ENCODE measurements at places on chromosomes 12 and 14.
A peak's percentile ranks its signal among the peaks of the same experiment; 100 is the strongest.

GRCh38 chr14:22303589-22304195 is 285.3 kb downstream of the DAD1 start:
- DNase-seq = no peak

- no peak for DNase-seq
Measured at GRCh38 chr14:76045773-76046172, 60.2 kb downstream of the IFT43 start.

DNA sequence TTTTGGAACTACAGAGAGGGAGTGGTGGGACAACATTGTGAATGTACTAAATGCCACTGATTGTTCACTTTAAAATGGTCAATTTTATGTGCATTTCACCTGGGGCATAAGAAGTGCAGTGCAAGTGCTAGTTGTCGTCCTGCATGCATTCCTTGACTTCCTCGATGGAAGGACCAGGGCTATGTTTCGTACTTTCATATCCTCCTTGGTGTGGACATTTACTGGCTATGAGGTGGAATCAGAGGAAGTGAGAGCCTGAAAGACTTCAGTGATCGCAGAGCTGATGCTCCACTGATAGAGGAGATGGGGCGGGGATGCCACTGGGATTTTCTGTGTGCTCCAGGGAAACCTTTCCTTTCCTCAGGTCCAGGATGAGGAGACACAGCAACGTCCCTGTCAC is 54.1 kb upstream of the DDX11 start:
- DNase-seq = no peak

DNA sequence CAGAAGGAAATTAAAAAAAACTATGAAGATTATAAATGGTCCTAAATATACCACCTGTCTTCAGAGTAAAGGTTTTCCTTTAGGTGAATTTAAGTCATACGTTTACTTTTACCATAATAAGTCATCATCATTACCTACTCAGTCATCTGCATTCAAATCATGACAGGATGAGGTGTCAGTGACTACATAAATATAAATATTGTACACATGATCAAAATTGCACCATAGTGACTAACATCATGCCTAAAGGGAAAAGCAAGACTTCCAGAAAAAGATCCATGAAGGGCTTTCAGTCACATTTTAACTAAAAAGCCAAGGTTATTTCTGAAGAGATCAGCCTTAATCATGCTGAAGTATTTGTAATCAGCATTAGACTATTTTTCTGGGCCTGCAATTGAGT is 759.9 kb upstream of the FLRT2 start:
- DNase-seq = no peak

GRCh38 chr14:52267501-52268278 is at the start of gene PTGDR:
TSS of gene PTGDR (plus strand) at chr14:52267698. CDS start at chr14:52267815, 117 bp downstream.
- DNase-seq = peak; percentile 24

DNA sequence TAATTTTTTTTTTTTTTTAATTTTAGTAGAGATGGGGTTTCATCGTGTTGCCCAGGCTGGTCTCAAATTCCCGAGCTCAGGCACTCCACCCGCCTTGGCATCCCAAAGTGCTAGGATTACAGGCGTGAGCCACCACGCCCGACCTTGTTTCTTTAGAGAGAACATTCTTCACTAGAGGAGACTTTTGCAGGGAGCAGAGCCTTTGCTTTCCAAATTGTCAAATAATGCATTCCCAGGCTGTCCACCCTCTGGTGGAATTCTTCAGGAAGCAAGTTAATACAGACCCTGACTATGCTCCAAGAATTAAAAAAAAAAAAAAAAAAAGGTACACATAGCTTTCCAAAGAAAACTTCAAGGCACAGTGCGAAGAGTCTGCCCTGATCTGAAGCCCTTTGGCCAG is 6.8 kb downstream of the ALDH1L2 start:
- no peak for DNase-seq

- no peak for DNase-seq
Measured at GRCh38 chr12:3496957-3497356, 6.0 kb downstream of the PRMT8 start.

DNA sequence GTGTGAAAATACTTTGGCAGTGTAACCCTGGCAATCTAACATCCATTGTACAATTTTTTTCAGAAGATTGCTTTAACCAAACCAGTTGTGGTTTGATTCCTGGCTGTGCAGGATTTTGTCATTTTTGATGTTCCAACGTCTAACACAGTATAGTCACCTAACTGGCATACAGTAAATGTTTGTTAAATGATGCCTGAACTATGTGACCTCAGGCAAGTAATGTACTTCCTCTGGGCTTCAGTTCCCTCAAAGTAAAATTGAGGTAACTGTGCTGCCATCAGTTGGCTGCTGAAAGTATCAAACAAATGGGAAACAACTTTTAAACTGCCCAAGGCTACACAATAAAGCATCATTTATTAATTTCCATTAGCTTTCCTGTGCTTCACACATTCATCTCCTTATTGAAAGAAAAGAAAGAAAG is 4.3 kb downstream of the TM7SF3 start:
- no peak for DNase-seq

GRCh38 chr12:16449459-16449858 is 102.0 kb downstream of the MGST1 start:
- no peak for DNase-seq

DNA sequence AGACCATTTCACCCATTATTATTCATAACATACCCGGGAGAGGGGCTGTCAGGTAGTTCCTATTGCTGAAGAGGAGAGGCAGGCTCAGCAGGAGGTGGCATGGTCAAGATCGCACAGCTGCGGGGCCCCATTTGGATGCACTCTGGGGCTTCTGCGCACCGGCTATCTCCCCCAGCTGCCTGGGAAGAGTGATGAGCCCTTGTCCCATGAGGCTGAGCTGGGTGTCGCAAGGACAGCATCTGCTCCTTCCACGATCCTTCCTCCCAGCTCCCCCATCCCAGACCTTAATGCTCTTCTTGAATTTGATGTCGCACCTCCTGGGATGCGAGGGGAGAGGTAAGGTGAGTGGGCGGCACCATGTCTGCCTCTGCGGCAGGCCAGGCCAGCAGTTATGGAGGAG is 62.6 kb downstream of the SLC24A4 start:
- DNase-seq = no peak

- no peak for DNase-seq
Measured at GRCh38 chr14:101186544-101186943, 283.0 kb upstream of the RTL1 start.

DNA sequence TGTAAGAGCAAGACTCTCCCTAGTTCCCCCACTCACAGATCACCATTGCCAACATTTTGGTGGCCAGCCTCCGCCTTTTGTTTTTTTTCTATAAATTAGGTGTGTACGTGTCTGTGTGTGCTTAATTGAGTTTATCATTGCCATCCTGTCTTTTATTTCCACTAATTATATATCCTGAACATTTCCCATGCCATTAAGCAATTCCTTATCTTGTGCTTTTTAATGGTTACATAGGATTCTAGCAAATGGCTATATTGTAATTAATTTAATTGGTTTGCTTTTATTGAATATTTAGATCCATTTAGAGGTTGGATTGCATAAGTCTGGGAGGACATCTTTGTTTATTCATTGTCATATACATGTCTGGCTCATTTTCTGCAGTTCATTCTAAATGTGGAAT is 107.3 kb upstream of the RTL1 start:
- no peak for DNase-seq

- DNase-seq = no peak
Measured at GRCh38 chr12:10042167-10042566, 11.7 kb downstream of the CLEC9A start.

GRCh38 chr12:130719263-130719859 is 3.3 kb upstream of the RIMBP2 start:
- no peak for DNase-seq

- DNase-seq = no peak
Measured at GRCh38 chr14:95870772-95871171, 5.9 kb upstream of the TUNAR start.

DNA sequence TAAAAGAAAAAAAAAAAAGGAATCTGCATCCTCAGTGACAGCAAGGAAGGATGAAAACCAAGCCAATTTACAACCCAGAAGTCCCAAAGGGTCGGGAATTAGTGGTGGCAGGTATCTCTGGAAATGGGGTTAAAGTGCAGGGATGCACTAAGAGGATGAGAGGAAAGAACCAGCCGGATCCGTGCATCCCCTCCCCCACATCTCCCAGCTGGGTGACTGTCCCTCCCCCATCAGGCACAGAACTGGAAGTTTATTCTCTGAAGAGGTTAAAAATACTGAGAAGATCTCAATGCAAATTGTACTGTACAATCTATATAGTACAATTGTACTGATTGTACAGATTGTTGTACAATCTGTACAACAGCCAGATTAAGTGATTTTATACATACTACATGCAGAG is 15.4 kb downstream of the CLMN start:
- DNase-seq = no peak

- DNase-seq = no peak
Measured at GRCh38 chr12:25417071-25417470, 136.0 kb downstream of the LMNTD1 start.

GRCh38 chr14:24246765-24247212 is 4.4 kb upstream of the TINF2 start:
- no peak for DNase-seq

DNA sequence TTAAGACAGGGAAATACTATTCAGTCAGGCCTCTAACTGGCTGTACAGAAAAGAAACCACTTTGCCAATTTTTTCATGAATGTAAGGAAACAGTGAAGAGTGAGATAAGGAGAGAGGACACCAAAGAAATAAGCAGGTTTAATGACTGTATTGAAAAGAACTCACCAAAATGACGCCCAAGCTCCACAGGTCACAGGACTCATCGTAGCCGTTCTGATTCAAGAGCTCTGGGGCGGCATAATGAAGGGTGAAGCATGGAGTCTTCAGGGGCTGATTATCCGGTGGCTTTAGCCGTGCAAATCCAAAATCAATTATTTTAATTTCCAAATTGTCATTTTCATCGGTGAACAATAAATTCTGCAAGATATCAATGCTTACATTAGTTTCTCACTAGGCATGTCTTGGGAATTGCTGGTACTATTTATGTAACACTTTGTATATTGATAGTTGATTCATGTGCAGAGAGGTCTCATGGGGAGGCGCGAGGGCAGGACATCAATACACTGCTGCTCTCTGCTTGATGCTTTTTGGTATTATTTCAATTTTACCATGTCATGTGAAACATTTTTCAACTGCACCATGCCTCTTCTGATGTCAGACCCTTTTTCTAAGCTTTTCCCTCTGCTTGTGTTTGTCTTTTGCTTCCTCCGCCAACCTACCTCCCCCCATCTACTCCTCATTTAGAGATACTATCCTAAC is 74.2 kb upstream of the TTC7B start:
- no peak for DNase-seq

- DNase-seq = no peak
Measured at GRCh38 chr12:132152953-132153352, 8.7 kb downstream of the NOC4L start.

DNA sequence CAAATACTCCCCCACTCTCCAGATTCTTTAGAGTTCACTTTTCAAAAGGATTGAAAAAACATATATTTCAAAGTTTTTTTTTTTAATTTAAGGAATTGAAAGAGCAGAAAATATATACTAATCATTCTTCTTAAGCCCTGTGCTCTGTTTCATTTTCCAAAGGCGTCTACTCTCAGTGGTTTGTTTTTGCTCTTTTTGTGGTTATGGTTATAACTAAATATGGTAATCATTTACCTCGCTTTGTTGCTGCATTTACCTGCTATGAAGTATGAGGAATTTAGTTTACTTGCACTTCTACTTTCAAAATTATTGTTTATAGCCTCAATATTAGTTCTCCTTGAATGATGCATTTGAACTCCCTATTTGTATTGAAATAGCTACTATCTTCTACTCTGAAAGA is 55.9 kb upstream of the LRRK2 start:
- peak; percentile 56 for DNase-seq

- DNase-seq = peak; percentile 25
Measured at GRCh38 chr14:62117010-62117750, 355.0 kb downstream of the SNAPC1 start.

DNA sequence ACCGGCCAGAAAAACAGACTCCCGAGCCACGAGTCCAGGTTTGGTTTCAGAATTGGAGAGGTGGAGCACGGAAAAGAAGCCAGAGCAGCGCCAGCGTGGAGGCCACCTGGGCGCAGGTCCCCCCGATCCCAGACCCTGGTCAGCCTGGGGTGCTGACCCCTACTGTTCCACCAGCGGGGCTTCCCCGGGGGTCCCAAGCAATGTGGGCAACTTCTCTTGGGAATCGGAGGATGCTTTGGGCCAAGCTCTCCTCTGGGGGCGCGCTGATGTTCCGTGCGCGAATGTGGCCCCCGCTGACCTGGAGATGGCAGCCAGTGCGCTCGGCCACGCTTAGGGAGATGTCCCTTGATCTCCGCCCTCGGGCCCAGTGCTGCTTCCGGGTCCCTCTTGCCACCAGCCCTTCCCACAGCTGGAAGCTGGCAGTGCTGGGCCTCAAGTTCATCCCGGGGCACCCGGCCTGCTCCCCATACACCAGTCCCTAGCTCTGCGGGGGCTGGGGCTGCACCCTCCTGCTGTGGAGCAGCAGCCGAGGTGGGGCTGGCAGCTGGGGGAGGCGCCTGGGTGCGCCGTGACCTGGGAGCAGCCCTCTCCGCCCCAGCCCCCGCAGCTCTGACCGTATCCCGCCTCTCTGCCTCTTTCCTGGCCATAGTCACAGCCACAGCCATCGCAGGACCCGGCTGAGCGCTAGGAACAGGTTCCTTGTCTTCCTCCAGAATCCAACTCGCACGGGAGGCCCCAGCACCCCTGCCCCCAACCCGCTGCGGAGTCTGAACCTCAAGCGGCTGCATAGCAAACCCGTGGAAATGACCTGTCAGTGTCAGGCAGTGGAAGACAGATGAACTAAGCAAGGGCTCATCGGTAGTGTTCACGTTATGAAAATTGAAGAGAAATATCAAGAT is 91.2 kb downstream of the RCOR1 start:
- no peak for DNase-seq

- DNase-seq = no peak
Measured at GRCh38 chr12:26623136-26623535, 209.9 kb downstream of the ITPR2 start.

DNA sequence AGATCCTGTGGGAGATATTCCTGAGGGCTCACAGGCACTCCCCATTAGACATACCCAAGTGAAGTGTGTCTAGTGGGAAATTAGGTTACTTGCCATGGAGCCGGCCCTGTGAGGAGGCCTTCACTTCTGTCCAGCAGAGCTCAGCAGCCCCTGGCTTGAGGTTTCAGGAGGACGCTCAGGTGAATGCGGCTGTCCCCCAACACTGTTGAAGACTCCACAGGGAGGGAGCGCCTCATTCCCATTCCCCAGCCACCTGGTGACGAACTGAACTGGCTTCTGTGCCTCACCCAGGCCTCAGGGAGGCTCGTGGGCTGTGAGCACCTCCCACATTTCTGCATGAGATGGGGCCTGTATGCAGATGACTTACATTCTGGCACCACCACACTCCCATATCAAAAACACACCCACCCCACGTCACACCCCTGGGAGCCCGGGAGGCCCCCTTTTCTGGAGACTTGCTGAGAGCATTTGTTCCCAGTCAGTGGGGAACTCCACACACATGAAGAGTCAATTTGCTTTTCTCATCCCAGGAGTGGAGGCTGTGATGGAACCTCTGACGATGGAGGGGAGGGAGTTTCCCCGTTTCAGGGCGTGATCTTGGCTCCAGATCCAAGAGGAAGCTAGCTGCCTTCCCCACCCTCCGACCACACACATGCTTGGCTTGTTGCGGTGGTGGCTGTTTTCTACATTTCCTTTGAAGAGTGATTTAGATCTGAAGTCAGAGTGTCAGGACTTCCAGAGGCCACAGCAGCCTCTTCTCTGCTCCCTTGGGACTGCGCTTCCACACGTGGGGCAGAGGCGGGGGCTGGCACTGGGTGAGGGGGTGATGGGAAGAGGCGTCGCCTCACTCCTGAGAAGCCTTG is 120.7 kb downstream of the ADGRD1 start:
- DNase-seq = no peak

GRCh38 chr12:88952562-88952942 is 372.3 kb upstream of the KITLG start:
- DNase-seq = no peak

GRCh38 chr14:55604488-55604887 is 24.5 kb downstream of the KTN1 start:
- no peak for DNase-seq

All from T-helper 2 cell (primary cell).